ENCODE measurements at places on chromosomes 1 and 21.

DNA sequence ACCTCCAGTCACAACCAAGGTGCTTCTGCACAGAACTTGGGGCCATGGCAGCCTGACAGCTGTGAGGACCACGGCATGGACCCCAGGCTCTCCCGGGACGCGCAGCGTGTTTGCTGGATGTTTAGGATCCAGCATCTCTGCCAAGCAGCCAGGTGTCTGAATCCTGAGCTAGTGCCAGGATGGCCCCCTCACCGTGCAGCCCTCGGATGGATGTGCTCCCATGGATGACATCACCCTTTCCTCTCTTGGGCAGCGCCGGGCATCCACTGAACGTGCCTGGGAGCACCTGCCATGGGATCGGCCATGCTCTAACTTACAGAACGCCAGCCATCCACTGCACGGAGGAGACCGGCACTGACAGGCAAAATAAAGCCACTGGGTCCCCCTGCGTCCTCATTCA, 53.9 kb downstream of the PRDM15 start:
- DNase-seq, result no peak

GRCh38 chr1:32336963-32337675, 1.1 kb upstream of the MARCKSL1 start:
- peak; percentile 86 for DNase-seq

DNA sequence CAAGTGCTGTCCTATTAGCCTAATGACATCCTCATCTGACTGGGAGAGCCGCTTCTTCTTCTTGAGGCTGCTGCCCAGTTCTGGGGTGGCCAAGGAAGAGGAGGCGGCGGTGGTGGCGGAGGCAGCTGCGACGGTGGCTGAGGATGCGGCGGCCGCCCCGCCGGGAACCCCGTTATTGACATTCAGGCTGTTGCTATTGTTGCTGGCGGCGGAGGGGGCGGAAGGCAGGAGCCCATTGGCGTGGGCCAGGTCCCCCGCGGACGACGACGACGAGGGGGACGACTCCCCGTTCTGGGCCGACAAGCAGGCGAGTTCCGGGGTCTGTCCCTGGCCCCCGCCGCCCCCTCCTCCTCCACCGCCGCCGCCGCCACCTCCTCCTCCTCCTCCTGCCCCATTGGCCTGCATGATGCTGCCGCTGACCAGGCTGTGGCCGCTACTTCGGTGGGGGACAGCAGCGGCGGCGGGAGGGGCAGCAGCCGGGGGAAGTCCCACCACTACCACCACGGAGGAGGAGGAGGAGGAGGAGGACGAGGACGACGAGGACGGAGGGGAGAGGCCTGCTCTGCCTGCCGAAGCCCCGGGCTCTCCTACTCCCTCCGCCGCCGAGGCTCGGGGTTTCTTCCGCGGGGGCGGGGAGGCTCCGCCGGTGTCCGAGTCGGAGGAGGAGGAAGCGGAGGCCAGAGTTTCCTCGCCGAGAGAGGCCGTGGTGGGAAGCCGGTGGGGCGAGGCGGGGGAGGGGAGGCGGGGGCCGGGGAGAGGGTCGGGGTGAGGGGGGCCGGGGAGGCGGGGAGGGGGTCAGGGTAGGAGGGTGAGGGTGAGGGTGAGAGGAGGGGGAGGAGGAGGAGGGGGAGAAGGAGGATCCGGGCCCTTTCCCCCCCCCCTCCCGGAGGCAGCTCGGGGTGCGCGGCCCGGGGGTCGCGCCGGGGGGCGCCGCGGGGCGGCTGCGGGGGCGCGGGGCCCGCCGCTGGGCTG, 610 bp downstream of the WDR26 start:
- DNase-seq, result peak; percentile 67

DNA sequence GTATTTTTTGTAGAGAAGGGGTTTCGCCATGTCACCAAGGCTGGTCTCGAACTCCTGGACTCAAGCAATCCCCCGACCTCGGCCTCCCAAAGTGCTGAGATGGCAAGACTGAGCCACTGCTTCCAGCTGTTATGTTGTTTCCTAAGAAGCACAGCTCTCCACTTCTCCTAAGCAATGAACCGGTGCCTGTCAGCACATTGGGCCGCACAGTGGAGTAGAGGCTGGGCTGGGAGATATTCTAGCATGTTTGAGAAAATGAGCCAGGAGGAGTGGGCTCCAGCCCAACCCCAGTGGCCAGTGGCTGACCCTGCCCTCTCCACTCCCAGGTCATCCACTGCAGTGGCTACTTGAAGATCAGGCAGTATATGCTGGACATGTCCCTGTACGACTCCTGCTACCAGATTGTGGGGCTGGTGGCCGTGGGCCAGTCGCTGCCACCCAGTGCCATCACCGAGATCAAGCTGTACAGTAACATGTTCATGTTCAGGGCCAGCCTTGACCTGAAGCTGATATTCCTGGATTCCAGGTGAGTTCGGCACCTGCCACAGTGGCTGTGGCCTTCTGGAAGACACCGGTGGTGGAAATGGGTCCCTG, 27.0 kb downstream of the SIM2 start:
- no peak for DNase-seq

DNA sequence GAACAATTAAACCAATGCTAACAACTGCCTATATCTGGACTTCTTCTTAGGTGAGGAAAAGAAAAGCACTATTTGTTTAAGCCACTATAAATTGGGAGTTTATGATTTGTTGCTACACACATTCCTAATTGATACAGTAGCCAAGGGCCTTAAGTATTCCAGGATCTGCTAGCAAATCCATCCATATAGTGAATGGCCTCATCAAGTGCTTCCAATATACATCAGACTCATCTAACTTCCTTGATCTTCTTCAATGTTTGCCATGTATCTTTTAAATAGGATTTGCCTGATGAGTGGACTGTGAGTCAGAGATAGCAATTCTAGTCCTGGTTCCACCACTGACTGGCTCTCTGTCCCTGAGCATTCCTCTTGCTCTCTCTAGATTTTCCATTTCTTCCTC, 430.2 kb downstream of the OMA1 start:
- DNase-seq, result no peak
